Stimulated activated CD4-positive, alpha-beta T cell treated with anti-CD3 and anti-CD28 coated beads, Interleukin-1b, Interleukin-23, amount 100 ng/mL, for 24 hours (primary cell): ENCODE measurements at places on chromosomes 5 and 9.

DNA sequence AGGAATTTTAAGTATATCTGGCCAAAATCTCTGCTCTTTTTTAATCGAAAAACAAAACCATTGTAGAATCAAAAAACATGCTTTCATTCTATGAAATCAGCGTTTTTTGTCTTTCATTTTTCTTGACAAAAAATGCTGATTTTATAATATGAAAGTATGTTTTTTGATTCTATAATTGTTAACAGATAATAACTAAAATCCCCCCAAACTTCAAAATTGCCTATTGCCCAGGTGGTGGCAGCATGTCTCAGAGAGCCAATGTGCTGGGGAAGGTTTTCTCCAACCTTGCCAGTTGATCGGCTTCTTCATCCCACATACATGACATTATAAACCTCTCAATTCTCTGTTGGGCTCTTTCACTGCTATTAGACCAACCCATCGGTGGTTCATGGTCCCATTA lies 5.1 kb upstream of the SMIM15 start:
- DNase-seq, result no peak

DNA sequence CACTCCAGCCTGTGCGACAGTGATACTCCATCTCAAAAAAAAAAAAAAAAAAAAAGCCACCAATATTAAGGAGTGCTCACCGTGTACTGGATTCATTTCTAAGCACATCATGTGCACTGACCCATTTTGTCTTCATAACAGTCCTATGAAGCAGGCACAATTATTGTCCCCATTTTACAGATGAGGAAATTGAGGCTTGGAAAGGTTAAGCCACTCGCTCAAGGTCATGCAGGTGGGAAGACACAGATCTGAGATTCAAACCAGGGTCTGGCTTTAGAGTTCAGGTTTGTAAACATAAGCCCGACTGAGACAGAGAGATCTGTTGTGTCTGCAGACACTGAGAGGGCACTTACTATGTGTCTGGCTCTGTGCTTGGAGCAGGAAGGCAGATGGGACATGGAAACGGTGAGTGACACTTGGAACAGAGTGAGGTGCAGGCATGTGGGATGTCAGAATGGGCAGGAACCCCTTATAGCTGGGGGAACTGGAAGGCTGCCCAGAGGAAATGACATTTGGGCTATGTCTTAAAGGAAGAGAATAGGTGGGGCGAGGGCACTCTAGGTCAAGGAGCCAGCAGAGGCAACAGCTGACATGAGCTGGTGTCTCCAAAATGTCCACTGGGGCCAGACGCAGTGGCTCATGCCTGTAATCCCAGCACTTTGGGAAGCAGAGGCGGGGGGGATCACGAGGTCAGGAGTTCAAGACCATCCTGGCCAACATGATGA lies 69.9 kb downstream of the STK10 start:
- no peak for DNase-seq

- no peak for DNase-seq
Measured at GRCh38 chr5:21593261-21593660, 1259.9 kb downstream of the CDH12 start.

DNA sequence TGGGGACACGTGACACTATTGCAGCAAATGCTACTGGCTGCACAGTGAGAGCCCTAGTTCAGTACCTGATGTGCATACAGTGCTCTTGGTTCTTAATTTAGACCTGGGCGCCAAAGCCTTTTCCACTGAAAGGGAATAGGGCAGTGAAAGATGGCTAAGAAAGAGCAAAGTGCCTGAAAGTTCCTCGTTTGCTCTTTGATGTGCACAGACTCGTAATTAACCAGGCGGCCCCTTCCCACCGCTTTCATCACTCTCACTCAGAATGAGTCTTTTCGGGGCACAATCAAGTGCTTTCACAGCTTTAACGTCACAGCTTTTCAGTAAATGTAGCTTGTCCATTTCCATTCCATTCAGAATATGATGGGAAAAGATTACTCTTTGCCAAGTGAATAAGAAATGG lies 116.6 kb upstream of the ADRA1B start:
- no peak for DNase-seq

DNA sequence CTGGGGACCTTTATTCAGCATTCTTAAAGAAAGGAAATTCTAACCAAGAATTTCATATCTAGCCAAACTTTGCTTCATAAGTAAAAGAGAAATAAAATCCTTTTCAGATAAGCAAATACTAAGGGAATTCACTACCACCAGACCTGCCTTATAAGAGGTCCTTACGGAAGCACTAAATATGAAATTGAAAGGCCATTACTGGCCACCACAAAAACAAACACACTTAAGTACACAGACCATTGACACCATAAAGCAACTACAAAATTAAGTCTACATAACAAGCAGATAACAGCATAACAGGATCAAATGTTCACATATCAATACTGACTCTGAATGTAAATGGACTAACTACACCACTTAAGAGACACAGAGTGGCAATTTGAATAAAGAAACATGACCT lies 361.4 kb upstream of the POU5F2 start:
- DNase-seq, result no peak
